Stimulated activated CD4-positive, alpha-beta T cell treated with anti-CD3 and anti-CD28 coated beads, Interleukin-1b, Interleukin-23, amount 100 ng/mL, for 1 hour (primary cell): ENCODE measurements at places on chromosomes 12 and 14.

DNA sequence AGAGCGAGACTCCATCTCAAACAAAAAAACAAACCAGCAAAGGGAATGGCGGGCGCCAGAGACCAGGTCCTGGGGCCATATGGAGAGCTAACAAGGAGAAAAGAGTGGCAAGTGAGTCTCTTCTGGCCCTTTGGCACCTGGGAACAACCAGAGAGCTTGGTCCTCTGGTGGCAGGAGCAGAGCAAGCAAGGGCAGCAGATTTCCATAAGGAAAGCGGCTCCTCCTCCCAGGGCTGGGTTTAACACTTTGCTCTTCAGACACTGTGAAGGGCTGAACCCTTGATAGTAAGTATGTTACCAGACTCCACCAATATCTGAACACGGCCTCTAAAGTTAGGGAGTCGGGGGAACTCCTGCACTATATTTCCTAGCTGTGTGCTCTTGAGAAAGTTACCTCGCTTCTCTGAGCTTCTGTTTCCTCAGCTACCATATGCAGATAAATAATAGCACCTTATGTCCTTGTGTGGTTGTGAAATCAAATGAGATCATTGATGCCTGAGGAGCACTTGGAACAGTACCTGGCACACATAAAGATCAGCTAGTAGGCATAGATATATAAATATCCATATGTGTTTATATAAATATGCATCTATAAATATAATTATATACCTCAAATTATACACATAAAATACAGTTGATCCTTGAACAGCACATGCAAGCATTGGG lies 33.4 kb upstream of the PLEKHG6 start:
- DNase-seq = no peak

DNA sequence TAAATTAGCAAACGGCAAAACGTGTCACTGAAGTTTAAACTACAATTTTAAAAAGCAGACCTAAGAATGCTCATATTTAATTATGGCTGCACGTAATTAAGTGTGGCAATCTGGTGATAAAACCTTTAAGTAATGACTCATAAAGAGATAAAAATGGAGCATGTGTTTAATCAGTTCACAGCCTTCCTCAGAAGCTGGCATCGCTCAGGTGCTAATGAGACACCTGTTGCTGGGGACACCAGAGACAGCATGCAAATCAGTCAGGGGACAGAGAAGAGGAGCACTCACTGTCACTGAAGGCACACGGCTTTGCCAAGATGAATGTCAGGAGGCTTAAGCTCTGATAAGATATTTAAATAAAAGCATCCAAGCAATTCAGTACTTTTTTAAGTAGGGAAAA lies 840.3 kb downstream of the GALC start:
- no peak for DNase-seq

DNA sequence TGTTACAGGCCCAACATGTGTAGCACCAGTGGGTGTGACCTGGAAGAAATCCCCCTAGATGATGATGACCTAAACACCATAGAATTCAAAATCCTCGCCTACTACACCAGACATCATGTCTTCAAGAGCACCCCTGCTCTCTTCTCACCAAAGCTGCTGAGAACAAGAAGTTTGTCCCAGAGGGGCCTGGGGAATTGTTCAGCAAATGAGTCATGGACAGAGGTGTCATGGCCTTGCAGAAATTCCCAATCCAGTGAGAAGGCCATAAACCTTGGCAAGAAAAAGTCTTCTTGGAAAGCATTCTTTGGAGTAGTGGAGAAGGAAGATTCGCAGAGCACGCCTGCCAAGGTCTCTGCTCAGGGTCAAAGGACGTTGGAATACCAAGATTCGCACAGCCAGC lies 8.6 kb downstream of the BCL2L14 start:
- DNase-seq = no peak

- DNase-seq = no peak
Measured at GRCh38 chr14:24096545-24097181, 2.6 kb downstream of the PCK2 start.

DNA sequence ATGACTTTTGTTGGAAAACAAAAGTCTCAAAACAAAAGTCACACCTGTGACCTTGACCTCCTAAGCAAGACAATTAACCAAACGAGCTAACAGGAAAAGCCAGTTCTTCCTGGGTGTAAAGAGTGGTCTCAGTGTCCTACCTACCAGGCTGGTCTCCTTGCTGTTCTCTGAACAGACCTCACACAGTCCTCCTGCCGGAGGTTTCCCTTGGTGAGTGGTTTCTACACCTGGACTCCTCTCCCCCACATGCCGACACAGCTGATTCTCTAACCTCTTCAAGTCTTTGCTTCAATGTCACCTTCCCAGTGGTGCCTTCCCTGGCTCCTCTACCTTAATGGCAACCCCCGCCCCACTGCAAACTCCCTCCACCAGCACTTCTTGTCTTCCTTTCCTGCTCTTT lies 238.6 kb downstream of the ZFP36L1 start:
- DNase-seq = no peak

- DNase-seq = no peak
Measured at GRCh38 chr14:23910101-23910875, 43.3 kb upstream of the DHRS4 start.

DNA sequence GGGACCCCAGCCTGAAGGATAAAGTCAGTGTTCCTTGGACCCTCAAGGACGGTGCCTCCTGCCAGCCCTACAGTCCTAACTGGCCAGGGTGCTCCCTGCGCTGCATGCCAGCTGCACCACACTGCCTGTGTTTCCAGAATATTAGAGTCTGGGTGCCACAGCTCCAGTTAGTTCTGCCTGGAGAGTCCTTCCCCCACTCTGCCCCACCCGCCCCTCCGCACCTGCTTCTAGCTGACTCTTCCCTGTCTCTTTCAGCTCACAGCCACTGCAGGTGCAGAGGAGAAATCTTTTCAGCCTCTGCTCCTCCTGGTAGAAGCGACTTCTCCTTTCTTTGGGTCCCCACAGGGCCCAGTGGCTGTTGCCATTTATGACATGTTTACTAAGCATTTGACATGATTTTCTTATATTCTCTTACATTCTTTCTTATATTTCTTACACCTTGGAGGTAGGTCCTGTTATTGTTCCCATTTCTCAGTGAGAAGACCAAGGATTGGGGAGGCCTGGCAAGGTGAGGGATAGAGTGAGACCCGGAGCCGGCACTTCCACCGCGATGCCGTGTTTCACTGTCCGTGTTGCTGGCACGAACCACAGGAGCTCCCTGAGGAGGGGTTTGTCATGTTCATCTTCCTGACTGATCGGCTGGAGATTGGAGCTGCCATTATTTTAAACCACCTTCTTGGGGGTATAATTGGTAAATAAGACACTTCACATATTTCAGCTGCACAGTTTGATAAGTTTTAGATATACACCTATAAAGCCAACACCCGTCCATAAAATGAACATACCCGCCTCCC lies 29.4 kb downstream of the SYNE3 start:
- no peak for DNase-seq

DNA sequence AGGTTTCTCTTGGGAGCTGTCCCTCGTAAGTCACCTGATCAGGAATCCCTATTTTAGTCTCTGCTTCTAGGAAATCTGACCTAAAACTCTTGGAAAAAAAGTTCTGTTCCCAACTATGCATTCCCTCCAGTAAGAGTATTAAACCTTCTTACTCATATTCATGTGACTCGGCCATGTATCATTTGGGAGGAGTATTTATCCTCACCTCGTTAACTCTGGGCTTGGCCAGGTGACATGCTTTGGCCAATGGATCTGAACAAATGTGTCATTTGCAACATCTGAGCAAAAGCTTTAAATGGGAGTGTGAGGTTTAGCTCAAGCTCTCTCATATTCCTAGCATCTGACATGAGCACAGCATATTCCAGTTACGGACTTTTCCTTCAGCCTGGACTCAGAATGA lies 226.8 kb downstream of the NUAK1 start:
- DNase-seq = no peak

GRCh38 chr14:70881549-70882177 lies 25.6 kb upstream of the PCNX1 start:
- no peak for DNase-seq

GRCh38 chr12:14454098-14454907 lies 88.8 kb downstream of the ATF7IP start:
- no peak for DNase-seq

DNA sequence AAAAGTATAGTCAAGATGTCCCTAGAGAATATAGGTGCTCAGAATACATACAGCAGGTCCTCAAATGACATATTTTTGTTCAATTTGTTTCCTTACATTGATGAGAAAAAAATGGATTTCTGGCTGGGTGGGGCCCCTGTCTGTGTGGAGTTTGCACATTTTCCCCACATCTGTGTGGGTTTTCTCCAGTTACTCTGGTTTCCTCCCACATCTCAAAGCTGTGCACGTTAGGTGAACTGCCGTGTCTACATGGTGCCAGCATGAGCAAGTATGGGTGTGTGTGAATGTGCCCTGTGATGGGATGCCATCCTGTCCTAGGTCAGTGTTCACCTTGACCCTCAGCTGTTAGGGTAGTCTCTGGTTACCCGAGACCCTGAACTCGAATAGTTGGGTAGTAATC lies 289.1 kb downstream of the GRIN2B start:
- no peak for DNase-seq

GRCh38 chr12:70052931-70053497 lies 190.2 kb upstream of the CNOT2 start:
- no peak for DNase-seq

GRCh38 chr12:101590383-101590782 lies 4.4 kb upstream of the MYBPC1 start:
- no peak for DNase-seq

DNA sequence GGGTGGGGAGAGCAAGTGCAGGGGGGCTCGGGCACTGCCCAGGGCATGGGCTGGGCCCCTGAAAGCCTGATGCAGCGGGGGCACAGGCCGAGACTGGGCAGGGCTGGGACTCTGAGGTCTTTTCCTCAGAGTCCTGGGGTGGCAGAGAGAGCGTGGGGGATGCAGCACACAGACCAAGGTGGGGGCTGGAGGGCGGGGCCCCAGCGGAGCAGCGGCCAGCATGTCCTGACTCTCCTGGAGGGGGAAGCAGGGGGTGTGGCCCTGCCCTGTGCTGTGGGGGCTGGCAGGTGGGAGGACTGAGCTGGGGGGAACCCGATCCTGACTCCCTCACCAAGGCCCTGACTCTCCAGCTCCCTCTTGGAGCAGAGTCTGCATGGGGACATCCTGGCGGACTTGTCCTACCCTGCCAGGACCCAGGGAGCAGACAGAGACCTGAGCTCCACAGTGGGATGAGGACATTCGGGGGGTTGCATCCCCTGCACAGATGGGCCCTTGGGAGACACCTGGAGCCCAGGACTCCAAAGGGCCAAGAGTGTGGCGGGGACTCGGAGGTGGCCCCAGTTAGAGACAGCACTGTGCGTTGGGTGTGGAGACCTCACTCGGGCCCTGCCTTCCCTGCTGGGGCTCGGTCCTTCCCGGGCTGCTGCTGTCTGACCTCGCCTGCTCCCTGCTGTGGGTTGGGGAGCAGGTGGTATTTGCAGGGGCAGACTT lies 326.1 kb downstream of the TMEM121 start:
- no peak for DNase-seq

- no peak for DNase-seq
Measured at GRCh38 chr14:70177081-70177800, 11.5 kb downstream of the SLC8A3 start.

GRCh38 chr12:53929527-53929926 lies 9.1 kb upstream of the HOXC13 start:
- no peak for DNase-seq

- DNase-seq = no peak
Measured at GRCh38 chr12:29425722-29426121, 44.8 kb upstream of the ERGIC2 start.

- no peak for DNase-seq
Measured at GRCh38 chr12:62803756-62804155, 131.2 kb downstream of the PPM1H start.

- no peak for DNase-seq
Measured at GRCh38 chr14:98593361-98593761, 678.6 kb downstream of the BCL11B start.

GRCh38 chr14:95200404-95200803 lies 43.1 kb upstream of the DICER1 start:
- no peak for DNase-seq

DNA sequence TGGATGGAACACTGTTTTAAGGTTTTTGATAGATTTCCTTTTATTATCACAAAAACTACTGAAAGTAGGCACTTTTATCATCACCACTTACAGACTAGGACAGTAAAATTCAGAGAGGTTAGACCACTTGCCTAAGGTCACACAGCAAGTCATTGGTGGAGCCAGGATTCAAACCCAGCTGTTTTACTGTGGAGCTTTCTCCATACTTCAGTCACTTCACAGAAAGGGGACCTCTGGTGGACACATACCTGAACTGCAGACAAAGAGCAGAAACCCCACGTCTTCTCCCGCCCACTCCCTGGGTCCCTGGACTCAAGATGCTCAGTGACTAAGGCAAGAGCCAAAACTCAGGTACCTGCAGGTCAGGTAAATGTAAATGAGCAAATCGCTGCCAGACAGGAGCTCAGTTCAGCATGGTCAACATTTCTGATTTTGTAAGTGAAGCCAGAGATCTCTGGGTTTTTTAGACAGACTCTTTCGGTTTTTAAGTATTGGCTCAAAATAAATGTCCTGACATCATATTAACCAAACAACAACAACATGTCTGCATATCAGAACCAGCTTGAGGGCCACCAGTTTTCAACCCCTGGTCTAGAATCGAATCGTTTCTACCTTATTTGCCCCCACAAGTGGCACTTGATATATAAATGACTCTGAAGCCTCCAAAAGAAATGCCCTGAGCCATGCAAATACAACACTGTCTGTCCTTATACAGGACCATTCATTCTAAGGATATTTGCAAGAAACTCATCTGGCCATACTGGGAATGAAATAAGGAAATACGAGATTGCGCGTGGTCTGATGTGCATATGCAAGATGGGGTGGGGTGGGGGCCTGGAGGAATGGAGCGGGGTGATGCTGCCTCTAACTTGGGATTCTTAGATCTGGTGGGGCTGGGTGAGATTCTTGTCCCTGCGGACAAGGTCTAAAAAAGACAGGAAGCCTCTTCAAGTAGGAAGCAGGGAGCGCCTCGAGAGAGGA lies 110.9 kb downstream of the KSR2 start:
- no peak for DNase-seq

GRCh38 chr12:79595273-79595672 lies 95.5 kb downstream of the PAWR start:
- DNase-seq = no peak

- DNase-seq = no peak
Measured at GRCh38 chr14:99190696-99191394, 81.2 kb downstream of the BCL11B start.

GRCh38 chr12:49188201-49188915 lies 522 bp downstream of the TUBA1A start:
- DNase-seq = peak; percentile 21
